ENCODE measurements at places on chromosomes 11 and 22.

- no peak for DNase-seq
Observed at GRCh38 chr11:77428598-77428997, 45.3 kb downstream of the PAK1 start.

- DNase-seq, result no peak
Observed at GRCh38 chr11:69165775-69166174, 10.0 kb downstream of the SMIM38 start.

GRCh38 chr11:71305451-71306125 lies 53.2 kb upstream of the SHANK2 start:
- no peak for DNase-seq

DNA sequence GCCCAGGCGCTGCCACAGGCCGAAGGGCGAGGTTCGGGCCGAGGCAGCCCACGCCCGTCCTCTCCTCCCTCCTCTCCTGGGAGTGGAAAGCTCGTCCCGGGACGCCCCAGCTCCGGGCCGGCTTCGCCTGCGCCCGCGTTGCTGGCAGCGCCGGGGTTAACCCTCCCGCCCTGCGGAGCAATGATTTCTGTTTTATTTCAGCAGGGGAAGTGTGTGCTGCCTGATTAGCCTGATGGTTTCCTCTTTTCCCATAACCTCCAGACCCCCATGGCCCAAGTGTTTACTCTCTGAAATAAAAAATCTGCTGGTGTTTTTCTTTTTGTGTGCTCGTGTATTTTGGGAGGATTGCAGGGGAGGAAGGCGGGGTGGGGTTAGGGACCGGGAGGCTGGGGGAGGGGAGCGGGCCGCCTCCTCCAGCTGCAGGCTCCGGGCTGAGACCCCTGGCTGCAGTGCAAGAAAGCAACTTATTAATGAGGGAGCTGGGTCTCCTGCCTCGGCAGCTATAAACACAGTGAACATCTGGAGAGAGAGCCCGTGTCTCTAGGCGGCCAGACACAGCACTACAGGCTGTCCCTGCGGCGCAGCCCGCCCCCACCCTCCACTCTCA lies 38.6 kb downstream of the ETS1 start:
- peak; percentile 91 for DNase-seq

GRCh38 chr22:31332010-31332409 lies 14.1 kb downstream of the PATZ1 start:
- DNase-seq, result no peak

DNA sequence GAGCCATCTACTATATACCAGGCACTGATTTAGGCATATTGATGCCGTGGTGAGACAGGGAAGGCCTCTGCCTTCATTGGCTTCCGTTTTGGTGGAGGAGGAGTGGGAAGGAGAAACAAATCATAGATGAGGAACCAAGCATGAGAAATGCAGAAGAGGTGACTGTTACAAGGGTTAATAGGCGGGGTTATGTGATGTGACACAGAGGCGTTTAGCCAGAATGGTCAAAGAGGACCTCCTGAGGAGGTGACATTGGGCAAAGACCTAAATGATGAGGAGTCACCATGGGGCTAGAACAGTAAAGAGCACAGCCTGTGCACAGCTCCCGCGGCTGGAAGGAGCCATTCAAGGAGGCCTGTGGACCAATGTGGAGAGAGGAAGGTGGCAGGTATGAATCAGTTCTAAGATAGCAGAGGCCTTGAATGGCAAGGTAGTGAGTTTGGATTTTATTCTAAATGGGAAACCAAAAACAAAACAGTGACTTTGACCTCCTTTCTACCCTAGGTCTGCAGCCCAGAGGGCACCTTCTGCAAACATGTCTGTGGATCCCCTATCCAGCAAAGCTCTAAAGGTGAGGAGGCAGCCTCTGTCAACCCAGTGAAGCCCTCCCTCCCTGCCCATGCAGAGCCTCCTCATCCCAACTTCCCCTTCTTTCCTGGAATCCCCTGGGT lies 11.7 kb downstream of the MAFF start:
- DNase-seq, result no peak

- no peak for DNase-seq
Observed at GRCh38 chr11:35214792-35215193, 75.8 kb downstream of the CD44 start.

GRCh38 chr11:9808943-9809342 lies 145.1 kb downstream of the SWAP70 start:
- no peak for DNase-seq

DNA sequence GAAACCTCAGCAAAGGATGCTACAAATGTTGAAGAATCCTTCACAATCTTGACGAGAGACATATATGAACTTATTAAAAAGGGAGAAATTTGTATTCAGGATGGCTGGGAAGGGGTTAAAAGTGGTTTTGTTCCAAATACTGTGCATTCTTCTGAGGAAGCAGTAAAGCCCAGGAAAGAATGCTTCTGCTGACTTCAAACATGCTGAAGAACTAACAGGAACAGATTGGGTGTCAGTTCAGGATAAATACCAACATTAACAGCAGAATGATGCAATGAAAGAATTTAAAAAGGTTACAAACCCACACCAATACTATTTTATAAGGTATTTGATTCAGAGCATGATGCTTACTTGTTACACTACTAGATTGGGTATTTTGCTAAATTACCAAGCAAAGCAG lies 33.9 kb downstream of the RAB39A start:
- DNase-seq, result no peak

DNA sequence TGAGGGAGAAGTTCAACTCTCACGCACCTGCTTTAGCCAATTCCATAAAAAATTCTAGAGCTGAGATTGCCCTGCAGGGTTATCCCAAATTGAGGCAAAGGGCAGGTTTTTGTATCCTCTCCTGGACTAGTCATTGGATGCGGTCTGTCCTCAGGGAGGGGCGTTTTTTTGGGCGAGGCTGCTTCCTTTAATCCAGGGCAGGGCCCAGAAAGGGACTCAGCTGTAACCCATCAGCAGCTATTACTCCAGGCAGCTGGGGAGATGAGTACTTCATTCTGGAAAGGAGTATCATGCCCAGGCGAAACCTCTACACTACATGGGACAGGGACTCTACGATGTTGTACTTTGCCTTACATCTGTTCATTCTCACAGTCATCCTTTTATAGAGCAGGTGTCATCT lies 103.3 kb downstream of the SCN3B start:
- DNase-seq, result no peak

DNA sequence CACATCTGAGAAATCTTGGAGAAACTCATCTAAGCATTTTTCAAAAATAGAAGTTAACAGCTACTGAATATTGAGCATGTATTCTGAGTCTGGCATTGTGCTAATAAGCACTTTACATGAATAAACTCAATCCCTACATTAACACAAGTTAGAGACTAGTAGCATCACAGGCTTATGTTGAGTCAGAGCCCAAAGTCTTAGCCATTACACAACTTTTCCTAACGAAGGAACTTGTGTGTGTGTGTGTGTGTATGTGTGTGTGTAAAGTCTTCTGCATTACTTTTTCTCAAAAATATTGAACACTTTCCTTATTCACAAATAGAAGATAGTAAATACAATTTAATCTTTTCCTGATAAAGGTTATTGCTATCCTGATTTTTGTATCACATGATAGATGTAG lies 8.7 kb upstream of the CLPB start:
- no peak for DNase-seq
